Activated CD4-positive, alpha-beta T cell treated with anti-CD3 and anti-CD28 coated beads, Interleukin-2, amount 10 ng/mL, durations not matched to agents 24 days and 14 days (primary cell): ENCODE measurements at places on chromosomes 2 and 18.

DNA sequence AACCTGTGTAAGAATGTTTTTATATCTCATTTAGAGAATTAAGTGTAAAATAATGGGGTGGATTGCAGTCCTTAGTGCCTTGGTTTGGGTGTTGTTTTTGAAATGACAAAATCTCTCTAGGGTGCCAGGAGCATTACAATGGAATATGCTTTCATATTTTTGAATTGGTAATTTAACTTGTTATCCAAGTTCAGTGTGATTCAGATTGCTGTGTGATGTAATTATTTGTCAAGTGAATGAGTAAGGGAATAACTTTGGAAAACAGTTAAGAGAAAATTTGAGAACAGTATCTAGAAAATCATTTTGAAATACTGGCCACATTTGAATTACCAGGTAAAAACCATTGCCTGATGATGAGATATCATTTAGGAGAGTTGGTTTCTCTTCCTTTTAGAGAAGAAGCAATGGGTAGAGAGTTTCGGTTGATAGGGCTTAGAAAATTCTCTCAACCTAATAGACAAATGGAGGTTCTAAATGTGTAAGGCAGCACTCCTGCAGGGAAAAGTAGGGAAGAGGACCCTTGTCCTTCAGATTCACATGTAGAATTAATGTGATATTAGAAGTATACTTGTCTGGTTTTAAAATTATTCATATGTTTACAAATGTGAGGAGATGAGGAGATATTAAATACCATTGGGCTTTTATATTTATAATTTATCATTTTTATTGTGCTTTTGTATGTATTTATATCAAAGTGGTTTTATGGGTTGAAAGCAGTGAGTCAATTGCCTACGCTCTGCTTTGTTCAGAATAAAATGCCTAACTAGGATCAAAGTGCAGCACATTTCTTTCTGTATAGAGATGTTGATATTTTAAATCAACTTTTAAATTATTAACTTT lies 124.8 kb downstream of the PHLPP1 start:
- no peak for DNase-seq

DNA sequence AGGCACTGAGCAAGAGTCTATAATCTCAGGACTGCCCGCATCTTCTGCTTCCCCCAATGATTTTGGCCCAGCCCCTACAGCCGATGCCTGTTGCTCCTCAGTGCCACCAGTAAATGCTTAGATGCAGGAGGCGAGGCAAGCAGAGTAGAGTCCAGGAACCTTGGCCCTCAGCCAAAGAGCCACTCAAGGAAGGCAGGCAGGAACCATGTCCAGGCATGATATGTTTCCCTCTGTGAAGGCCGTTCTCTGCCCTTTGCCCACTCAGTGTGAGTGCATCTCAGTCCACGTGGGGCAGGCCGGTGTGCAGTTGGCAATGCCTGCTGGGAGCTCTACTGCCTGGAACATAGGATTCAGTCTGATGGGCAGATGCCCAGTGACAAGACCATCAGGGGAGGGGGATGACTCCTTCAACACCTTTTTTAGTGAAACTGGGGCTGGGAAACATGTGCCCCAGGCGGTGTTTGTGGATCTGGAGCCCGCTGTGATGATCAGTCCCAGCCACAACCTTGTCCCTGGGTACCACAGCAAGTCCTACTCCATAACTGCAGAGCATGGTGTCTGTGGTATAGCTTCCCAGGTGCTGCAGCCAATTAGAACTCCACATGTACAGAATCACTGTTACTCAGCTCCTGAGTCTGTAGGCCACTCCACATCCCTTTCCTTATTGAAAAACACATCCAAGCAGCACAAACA lies 9.7 kb upstream of the DNAJB2 start:
- DNase-seq, result no peak

GRCh38 chr2:71884303-71885042 lies 263.2 kb downstream of the CYP26B1 start:
- DNase-seq, result no peak

DNA sequence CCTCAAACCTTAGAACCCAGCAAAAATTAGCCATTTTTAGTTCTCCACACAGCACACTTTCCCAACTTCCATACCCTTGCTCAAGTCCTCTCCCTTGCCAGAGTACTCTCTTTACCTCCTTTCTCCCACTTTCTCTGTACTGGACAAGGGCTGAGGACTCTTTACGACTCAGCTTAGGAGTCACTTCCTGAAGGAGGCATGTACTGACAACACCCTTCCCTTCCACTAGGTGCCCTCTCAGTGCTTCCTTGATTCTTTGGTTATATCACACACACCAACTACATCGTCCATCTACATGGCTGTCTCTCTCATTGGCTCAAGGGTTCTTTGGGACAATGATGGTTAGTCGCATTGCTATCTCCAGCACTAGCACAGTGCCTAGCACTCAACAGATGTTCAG lies 5.2 kb upstream of the C18orf63 start:
- no peak for DNase-seq

- DNase-seq, result no peak
Measured at GRCh38 chr2:149871091-149871885, 283.7 kb upstream of the MMADHC start.

DNA sequence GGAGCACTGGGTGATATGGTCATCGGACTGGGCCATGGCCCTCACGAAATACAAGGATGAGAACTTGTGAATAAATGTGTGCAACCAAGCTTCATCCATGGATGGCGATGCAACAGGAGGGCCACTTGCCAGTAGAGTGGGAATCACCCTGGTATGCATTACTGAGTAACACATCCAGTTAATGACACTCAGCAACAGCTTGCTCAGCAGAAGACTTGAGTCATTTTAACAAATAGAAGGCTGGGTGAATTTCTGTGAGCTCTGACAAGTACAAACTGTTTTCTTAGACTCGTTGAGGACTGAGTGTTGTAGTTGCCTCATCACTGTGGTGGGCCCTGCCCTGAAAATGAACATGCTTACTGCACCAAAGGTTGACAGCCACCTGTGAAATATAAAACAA lies 221.6 kb downstream of the NCKAP5 start:
- DNase-seq, result no peak

GRCh38 chr18:35343488-35343935 lies 708 bp downstream of the ZNF24 start:
- no peak for DNase-seq

DNA sequence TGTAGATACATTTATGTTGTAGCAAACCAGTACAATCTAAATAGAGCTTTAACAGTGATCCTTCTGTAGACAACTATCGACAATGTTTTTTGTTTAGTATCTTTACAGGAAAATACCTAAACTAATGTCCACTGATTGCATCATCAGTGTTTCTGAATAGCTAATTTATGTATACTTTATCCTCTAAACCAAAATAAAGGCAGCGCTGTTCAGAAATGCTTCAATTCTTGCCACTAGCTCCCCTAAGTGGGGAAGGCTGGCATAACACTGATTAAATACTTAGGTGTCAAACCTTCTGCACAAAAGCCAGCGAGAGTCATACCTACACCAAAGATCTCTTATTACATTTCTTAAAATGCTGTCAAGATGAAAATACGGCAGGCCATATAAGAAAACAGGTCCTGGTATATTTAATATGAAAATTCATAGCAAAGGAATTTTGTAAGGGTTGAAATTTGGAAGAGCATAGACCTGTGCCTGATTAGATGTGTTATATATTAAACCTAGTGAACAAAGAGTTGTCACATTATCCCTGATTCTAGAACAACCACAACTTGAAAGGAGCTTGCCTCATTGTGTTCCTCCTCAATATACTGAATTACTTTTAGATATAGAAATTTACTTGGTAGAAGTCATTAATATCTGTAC lies 1693.4 kb upstream of the SLC39A10 start:
- DNase-seq, result no peak

- no peak for DNase-seq
Measured at GRCh38 chr2:3151153-3151918, 226.3 kb downstream of the EIPR1 start.

DNA sequence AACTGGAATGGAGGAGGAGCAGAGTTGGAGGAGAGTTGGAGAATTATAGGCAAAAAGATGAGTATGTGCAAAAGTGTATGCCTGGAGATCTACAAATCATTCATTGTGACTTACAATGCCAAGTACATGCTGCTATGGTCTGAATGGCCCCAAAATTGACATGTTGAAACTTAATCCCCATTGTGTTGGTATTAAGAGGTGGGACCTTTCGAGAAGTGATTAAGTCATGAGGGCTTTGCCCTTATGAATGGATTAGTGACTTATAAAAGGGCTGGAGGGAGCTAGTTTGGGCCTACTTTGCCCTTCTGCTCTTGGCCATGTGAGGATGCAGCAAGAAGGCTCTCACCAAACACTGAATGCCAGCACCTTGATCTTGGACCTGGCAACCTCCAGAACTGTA lies 6.3 kb upstream of the RBMS1 start:
- peak; percentile 37 for DNase-seq

DNA sequence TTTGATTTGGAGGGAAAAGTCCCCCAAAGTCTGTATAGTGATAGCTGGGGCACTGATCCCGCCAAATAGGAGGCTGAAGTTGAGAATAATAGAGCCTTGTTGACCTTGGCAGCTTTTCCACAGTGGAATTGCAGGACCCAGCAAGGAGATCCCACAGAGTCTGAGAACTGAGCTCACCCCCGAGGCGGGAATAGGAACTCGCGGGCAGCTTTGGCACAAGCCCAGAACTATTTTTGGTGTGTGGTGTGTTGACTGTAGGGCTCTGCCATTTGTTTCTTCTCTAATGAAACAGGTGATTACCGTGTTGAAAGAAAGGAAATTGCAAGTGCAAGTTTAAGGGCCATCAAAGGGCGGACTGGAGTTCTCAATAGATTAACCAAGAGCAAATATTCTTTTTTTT lies 34.0 kb downstream of the SH3RF3 start:
- DNase-seq, result no peak

GRCh38 chr18:44119607-44120006 lies 561.1 kb upstream of the SETBP1 start:
- DNase-seq, result no peak

GRCh38 chr18:68769461-68769860 lies 28.4 kb upstream of the CCDC102B start:
- DNase-seq, result no peak

- no peak for DNase-seq
Measured at GRCh38 chr2:79585701-79586433, 73.0 kb downstream of the CTNNA2 start.

DNA sequence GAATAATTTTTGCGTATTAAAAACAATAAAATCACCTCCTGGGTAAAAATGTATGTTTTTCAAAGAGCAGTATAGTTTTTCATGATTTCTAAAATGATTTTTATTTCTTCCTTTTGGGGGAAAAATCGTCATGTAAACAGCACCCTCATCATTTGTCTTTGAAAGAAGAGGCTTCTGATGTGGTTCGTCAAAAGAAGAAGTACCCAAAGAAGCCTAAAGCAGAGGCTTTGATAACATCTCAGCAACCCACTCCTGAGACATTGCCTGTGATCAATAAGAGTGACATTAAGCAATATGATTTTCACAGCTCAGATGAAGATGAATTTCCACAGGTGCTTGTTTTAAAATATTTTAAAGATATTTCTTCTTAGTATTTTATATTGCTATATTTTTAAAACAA lies 110.2 kb upstream of the KIF5C start:
- no peak for DNase-seq

DNA sequence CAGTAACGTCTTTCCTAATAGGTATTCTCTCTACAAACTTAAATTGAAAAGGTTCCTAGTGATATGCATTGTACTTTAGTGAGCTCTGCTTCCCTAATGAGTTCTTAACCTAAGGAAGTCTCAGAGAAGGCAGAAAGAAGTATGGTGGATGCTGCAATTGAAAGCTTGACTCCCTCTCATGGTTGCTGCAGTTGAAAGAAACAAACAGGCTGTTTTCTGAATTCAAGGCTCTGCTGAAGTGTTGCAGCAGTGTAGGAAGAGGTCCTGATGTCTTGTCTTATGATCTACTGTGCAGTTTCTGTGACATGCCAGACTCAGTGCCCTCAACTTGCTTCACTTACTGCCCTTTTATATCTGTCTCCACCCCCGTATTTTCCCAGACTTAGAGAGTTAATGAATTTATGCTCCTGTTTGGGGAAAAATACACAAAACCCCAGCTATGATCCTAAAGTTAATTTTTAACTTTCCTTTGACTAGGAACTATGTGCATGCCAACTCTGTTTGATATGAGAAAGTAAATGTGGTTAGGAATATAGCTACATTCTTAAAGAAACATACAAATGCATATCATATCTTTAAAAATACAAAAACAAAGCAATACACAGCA lies 655.3 kb upstream of the FAM98A start:
- no peak for DNase-seq

GRCh38 chr2:10494351-10495066 lies 46.4 kb upstream of the ODC1 start:
- DNase-seq, result no peak
